ENCODE measurements at places on chromosomes 2 and 18.

- DNase-seq, result no peak
These were observed 287.9 kb upstream of the TRIB2 start for GRCh38 chr2:12428786-12429185.

- no peak for DNase-seq
These were observed 316 bp downstream of the FKBP7 start for GRCh38 chr2:178478130-178478438.

- no peak for DNase-seq
These were observed 62.3 kb downstream of the SOWAHC start for GRCh38 chr2:109676346-109676902.

DNA sequence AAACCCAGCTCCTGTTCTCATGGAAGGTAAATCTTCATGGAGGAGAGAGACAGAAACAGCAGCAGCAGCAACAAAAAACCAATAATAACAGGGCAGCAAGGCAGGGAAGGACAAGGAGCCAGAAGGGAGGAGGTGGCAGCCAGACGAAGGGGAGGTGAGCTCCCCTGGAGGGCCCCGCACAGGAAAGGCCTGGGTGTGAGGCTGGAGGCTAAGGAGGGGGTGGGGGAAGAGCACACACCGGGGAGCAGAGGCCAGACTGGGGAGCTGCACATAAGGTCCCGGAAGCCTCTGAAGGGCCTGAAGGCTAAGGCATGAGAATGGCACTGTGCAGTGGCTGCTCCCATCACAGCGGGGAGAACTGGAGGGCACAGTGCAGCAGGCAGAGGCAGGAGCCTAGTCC is 94.8 kb upstream of the SMAD7 start:
- DNase-seq, result no peak

- no peak for DNase-seq
These were observed 13.2 kb downstream of the ADRA2B start for GRCh38 chr2:96103187-96103601.
